Fibroblast of skin of abdomen (primary cell): ENCODE measurements at places on chromosomes 16 and 17.

GRCh38 chr16:67327743-67328142 is 1.1 kb downstream of the LRRC36 start:
- DNase-seq = no peak

- peak; percentile 41 for DNase-seq
Observed at GRCh38 chr16:55853114-55853513, 20.2 kb upstream of the CES1 start.

DNA sequence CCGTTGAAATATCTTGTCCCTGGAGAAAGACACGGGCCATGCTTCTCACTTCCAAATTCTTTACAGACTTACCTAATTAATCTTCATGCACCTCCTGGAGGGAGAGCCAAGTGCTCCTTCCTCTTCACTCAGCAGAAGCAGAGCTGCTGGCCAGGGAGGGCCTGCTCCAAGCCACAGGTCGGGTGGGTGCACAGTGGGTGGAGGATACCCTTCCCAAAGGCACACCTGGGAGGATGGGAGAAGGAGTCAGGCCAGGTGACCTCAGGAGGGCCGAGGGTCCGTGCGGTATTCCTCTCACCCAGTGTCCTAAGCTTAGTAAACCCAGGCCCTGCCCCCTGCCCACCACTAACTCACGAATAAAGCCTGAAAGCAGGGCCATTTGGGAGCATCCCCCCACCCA is 171.3 kb upstream of the RPL38 start:
- DNase-seq = no peak

- peak; percentile 72 for DNase-seq
Observed at GRCh38 chr16:57736419-57737351, 1.1 kb downstream of the KATNB1 start.

DNA sequence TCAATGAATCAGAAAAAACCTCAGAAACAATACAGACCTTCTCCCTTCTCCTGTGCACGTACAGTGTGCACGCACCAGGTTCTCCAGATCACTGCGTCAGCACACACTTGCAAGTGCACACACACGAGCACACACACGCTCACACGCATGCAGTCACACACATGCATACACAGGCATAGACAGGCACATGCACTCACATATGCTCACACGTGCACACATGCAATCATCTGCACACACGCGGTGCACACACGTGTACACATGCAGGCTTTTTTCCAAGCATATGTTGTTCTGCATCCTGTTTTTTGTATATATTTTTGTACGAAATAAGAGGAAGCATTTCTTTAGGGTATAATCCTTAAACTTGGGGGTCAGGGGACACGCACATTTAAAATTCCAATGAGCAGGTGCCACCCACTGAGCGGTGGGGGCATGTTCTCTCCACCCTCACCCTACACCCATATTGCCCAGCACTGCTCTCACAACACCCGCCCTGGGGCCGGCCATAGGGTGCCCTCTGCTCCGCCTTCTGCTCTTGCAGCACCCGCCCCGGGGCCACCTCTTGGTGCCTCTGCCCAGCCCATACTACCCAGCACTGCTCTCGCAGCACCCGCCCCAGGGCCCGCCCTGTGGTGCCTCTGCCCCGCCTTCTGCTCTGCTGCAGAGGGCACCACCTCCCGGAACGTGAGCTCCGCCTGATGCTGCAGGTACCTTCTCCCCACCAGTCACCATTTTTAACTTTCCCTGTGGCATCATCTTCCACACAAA is 20.9 kb downstream of the KLHDC4 start:
- no peak for DNase-seq

DNA sequence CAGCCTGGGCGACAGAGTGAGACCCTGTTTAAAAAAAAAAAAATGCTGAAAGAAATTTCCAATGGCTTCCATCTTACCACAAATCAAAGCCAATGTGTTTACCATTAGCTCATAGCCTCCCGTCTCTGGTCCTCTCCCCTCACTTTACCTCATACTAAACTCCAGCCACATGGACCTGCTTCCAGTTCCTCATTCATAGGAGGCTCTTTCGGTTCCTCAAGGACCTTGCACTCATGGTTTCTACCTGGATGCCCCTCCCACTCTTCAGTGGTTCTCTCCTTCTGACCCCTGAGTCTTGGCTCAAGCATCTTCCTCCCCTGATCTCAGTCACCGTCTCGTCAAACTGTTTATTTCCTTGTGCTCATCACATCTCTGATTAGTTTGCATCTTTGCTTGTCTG is 3.8 kb upstream of the DEF8 start:
- DNase-seq = no peak

- no peak for DNase-seq
Observed at GRCh38 chr16:18833707-18834505, 32.6 kb upstream of the ARL6IP1 start.

DNA sequence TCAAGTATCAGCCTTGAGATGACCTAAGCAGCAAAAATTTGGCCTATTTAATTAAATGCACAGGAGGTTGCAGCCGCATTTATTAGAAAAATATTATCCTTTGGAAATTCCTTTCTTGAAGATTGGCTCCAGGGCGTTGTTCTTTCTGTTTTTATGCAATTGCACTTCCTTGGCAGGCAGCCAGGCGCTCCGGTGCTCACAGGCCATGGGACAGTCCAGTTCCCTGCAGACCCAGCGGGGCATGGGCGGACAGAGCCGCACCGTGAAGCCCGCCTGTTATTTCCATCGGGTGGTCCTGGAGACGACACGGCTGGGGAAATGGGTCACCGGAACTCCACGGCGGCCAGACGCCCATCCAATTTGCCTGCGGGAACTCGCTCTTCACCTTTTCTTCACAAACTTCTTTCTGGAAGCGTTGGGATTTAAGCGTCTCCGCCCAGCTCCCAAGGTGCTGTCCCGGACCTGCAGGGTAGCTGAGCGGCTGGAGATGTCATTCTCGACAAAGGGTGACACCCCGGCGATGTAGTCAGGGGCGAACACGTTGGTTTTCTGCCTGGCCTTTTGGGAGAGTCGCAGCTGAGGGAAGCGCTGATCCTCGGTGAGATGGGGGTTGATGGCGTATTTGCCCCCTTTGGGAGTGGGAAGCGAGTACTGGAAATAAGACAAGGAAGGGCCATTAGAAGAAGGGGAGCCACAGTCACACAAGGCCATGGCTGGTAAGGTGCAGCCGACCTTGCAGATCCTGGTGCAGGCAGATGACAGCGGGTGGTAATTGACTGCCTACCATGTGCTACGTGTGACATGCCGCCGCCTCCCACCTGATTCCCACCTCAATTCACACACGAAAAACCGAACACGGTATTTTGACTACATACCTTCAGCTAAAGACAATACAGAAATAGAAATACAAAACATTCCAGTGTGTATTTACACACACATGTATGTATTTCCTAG is 12.5 kb downstream of the NOB1 start:
- no peak for DNase-seq
